ENCODE measurements at places on chromosomes 2 and 18.

- no peak for DNase-seq
Measured at GRCh38 chr2:209138079-209138478, 285.8 kb upstream of the MAP2 start.

DNA sequence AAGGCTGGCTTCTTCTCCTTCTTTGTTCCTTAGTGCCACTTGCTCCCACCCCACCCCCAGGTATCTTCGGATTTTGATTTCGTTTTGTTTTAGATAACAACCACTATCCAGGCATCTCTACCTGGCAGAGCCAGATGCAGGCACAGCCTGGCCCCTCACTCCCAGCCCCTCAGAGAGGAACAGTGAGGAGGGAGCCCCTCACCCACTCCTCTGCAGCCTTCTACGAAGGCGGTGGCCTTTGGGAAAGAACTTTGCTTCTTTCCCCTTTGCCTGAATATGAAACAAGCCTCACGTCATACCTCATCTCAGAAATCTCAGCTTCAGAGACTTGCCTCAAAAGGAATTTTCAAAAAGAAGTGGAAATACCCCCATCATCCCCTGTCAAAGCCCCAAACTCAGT is 6.3 kb upstream of the CYP26B1 start:
- DNase-seq, result no peak

- DNase-seq, result no peak
Measured at GRCh38 chr2:25567406-25567805, 106.0 kb downstream of the DTNB start.

GRCh38 chr2:212815453-212815852 is 276.9 kb upstream of the ERBB4 start:
- DNase-seq, result no peak

DNA sequence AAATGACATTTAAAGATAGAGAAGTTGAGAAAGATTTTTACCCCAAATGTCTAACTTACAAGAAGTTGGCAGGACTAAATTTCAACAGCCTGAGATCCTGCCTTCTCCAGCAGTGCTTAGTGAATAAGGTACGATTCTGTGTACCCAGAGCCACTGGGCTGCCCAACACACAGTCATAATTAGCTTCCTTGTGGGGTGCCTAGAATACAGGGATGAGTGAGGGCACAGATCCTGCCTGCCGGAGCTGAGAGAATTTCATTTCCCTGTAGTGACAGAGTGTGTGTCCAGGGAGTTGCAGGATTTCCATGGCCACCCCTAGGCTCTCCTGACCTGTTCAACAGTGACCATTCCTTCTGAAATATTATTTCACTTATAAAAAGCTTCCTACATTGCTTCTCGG is 27.0 kb downstream of the GREB1 start:
- DNase-seq, result no peak

DNA sequence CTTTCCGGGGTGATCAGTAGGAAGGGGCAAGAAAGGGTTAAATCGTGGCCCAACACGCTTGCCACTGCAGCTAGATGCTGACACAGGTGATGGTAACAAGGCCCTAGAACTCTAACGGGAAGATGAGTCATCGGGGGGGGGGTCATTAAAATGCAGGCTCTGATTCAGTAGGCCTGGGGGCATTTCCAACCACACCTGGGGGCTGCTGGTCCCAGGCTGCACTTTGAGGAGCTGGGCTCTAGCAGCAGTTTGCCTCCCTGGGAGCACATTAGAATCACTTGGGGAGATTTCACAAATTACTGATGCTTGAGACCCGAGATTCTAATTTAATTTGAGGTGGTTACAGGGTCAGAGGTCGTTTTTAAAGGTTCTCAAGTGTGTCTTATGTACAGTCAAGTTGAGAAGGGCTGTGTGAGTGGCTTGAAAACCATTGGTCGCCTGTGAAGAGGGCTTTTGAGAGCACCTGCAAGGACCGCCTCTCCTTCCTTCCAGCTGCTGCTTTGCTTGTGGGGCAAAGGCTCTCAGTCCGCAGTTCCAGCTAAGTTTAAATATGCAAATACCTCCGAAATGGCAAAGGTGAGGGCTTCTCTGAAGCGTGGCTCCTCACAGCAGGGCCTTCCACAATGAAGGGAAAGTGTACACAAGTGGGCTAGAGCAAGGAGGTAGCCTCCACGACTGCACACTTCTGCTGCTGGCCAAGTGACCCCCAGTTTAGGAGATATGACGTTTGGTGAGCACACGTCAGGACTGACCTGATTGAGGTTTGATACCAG is 128.0 kb upstream of the MSH6 start:
- DNase-seq, result no peak

GRCh38 chr18:46939998-46940571 is 22.7 kb downstream of the KATNAL2 start:
- no peak for DNase-seq

DNA sequence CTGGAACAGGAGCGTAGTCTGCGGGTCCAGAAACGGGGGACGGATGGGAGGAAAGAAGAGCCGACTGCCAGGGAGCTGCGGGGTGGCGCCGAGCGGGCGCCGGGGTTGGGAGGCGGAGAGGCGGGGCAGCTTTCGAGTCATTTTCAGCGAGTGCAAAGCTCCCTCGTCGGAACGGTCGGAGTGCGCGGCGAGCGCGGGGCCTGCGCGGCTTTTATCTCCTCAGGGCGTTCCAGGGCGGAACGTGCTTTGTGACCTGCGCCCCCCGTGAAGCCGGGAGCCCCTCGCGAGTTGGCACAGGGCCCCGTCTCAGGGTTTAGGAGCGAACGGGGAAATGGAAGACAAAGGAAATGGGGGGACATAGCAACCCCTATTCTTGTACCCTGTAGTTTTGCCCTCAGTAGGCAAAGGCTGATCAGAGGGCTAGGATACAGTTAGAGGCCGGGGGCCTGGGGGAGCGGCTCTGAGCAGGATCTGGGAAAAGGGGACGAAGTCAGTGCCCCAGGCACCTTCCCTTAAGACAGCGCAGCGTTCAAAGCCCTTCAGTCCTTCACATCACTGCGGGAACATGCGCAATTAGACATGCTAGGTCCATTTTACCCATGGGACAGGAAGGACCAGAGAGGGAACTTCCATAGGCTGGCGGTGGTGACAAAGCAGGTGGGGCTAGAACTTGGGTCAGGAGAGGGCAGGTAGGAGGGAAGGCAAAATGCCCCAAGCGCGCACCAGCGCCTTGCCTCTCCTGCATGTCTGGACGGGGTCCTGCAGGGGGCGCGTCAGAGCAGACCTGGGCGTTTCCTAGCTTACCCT is 60.1 kb upstream of the IL1RL1 start:
- DNase-seq, result peak; percentile 83

DNA sequence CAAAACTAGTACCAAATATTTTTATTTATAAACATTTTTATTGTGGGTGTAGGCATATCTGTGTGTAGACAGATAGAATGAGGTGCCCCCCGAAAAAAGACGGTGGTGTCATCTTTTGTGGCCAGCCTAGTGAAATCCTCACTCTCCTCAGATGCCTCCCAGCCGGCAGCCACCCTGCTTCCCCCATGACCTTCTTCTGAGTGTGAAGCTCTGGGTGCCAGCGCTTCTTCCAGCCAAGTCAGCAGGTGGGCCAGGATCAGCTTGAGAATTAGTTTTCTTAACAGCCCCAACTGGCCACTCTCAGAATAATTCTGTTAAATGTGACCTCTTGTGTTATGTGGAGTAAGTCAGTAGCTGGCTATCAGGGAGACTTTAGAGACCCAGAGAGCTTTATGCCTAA is 229.6 kb upstream of the FOSL2 start:
- no peak for DNase-seq

DNA sequence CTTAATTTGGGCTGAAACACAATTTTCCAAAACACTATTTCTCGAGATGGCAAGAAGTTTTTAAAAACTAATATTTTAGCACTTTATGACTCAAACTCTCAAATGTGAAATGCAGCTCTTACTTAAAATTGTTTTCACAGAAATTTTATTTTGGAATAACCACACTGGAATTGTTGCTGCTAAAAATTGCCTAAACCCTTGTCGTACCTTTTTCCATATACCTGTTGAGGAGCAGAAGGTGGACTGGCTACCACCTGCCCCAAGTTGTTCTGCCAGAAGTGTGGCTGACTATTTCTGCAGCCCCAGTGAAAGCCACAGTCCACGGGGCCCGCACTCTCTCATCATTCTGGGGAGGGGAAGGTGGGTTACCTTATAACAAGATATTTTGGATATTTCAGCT is 23.4 kb downstream of the TNFRSF11A start:
- no peak for DNase-seq

GRCh38 chr2:184004948-184005672 is 593.2 kb upstream of the ZNF804A start:
- no peak for DNase-seq
